ENCODE measurements at places on chromosomes 1 and 21.

- DNase-seq: no peak
- no peak overlapping the region for H3K4me3 ChIP-seq
- no peak overlapping the region for H3K27ac ChIP-seq
- no peaks in the 10 kb centered on the region for H3K36me3 ChIP-seq
- H3K4me1 ChIP-seq: peaks cover 2% of the 10 kb centered on the region
Observed at GRCh38 chr1:220894924-220895256, 15.6 kb downstream of the HLX start.

DNA sequence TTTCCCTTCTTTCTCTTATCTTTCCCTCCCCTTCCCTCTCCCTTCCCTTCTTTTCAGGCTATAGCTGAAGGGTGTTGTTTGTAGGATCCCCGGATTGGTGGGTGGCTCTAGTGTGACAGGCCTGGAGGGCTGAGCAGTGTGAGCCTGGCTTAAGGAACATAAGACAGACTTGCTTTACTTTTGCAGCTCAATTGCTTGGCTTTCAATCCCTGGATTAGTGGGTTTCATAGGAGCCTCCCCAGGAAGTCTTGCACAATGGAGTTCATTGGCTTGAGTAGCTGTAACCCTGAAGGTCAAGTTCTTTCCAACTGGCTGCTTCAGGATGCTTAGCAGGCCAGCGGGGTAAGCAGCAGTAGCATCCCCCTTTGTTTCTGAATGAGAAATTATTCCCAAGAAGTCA is 126.7 kb downstream of the CAMTA1 start:
- peak overlapping the region; percentile 58 for H3K27ac ChIP-seq
- no peak overlapping the region for H3K4me3 ChIP-seq
- peaks cover 2% of the 10 kb centered on the region for H3K36me3 ChIP-seq
- H3K27me3 ChIP-seq: peaks cover 20% of the 10 kb centered on the region
- H3K4me1 ChIP-seq: peaks cover 24% of the 10 kb centered on the region

DNA sequence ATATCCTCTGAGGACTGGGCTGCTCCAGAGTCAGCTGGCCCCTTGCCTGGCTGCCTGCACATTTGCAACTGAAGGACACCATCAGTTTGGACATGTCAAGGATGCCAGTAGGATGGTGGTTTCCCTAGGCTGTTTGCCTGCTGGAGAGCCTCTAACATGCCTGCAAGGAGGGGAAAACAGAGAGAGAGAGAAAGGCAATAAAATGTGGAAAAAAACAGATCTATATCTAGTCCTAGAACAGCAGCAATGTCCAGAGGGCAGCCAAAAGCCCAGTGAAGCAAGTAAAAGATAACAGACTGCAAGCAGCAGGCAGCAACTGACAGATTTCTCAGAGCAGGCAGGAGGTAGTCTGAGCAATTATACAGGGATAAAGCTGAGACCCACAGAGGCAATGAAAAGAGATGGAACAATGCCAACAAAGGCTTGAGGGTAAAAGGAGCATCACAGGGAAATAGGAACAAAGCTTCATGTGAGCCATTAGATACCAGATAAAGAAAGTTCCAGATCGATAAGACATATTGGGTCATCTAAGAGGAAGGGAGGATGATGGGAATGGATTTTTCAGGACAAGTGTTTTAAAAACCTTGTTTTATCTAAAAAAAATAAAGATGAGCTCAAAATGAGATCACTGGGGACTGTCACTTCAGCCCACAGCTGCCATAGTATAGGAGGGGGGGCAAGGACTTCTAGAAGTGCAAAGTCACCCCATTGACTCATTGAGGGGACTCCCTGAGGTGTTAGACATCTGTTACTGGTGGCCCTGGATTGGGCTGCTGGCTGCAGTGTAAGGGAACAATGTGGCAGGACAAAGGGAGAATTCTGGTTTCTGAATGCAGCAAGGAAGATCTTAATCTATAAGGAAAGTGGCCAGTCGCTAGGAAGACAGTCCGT is 38.6 kb upstream of the GADD45A start:
- peak; percentile 45 for DNase-seq
- no peaks in the 10 kb centered on the region for H3K27me3 ChIP-seq
- H3K36me3 ChIP-seq: no peaks in the 10 kb centered on the region
- H3K27ac ChIP-seq: peak overlapping the region; percentile 39

- H3K27me3 ChIP-seq: no peaks in the 10 kb centered on the region
- H3K36me3 ChIP-seq: no peaks in the 10 kb centered on the region
- DNase-seq: no peak
- no peak overlapping the region for H3K27ac ChIP-seq
Observed at GRCh38 chr1:52748119-52748518, 21.9 kb downstream of the ZYG11B start.

- no peak for DNase-seq
- peaks cover 2% of the 10 kb centered on the region for H3K4me1 ChIP-seq
- no peak overlapping the region for H3K27ac ChIP-seq
Observed at GRCh38 chr1:98002288-98002687, 81.5 kb upstream of the DPYD start.

All from mesenchymal stem cell (in vitro differentiated cells and primary cell).